NCI-H2107 (cell line): ENCODE measurements at places on chromosomes 6 and 20.

DNA sequence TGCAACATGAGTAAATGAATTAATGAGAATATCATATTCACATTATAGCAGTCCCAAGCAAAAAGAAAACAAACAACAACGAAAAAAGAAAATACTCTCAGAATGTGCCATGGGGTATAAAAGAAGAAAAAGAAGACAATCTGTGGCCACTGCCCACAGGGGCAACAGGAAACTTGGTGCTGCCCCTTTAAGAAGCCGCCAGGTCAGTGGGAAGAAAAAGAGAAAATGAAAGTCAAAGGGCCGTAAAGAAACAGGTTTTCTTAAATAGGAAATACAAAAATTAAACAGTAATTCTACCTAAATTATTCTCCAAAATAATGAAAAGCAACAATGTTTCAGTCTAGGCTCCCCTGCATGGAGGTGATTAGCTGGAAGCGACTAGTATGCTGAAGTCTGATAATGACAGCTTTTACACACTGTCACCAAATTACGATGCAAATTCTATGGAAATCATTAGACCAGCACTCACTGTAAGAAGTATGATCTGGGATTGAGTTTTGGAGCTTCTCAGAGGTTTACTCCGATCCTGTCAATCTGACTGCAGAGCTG is 23.6 kb downstream of the GMDS start:
- no peak for DNase-seq

- DNase-seq = no peak
Observed at GRCh38 chr6:111793711-111794111, 79.5 kb downstream of the FYN start.

- no peak for DNase-seq
Observed at GRCh38 chr6:44268095-44268628, 2.1 kb upstream of the TMEM151B start.

- no peak for DNase-seq
Observed at GRCh38 chr20:33162753-33163152, 5.2 kb upstream of the BPIFA2 start.

GRCh38 chr20:2145376-2145775 is 43.7 kb downstream of the STK35 start:
- no peak for DNase-seq

GRCh38 chr6:71474942-71475341 is 186.3 kb downstream of the OGFRL1 start:
- DNase-seq = no peak

DNA sequence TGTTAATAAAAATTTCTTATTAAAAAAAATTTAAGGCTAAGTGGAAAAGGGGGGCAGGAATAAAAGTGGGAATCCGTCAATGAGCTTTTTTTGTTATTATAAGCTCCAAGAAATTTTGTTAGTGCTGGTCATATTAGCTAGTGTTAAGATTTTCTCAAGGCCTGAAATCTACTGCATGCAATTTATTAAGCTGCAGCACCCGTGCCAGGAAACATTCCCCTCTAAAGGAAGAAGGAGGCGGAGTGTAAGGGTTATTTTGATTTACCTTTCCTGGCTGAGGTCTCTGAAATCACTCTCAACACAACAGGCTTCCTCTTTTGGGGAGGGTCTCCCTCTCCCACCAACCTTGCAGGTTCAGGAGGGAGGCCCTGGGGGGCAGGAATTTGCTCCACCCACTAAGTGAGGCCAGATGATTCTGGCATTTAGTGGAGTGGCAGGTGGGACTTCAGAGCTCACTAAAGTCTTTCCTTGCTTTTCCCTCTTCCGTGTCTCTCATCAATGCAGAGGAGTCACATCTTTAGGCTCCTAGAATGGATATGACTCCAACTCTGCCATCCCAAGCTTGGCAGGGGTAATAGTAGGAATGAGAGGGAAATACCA is 168.8 kb downstream of the BCAS1 start:
- no peak for DNase-seq

GRCh38 chr6:111703723-111704122 is 98.0 kb upstream of the TRAF3IP2 start:
- no peak for DNase-seq

DNA sequence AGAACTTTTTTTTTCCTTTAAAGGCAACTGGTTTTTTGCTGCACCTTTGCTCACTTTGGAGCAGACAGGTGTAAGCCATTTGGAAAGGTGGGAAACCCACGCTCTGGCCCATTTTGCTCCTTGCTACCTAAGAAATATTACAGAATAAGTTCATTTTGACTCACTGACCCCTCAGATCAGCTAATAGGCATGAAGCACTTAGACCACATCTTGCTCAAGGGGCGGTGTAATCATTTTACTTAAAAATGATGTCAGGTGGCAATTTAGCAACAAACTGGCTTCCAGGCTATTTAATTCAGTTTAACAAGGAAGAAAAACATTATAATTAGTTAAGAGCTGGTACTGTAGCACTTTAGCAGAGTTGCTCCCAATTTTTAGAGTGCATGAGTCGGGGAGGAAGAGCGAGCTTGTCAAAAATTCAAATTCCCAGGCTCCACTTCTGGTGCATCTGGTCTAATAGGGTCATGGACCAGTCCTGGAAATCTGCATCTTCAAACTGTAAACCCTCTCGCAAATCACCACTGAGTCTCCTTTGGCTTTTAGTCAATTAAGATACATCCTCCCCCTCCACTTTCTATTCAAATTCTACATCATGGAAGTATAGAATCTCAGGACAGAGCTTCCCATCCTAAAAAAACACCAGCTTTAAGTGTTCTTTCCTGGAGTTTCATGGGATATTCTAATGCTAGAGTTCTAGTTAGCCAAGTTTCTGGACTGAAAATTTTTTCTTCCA is 38.2 kb downstream of the JAG1 start:
- no peak for DNase-seq

DNA sequence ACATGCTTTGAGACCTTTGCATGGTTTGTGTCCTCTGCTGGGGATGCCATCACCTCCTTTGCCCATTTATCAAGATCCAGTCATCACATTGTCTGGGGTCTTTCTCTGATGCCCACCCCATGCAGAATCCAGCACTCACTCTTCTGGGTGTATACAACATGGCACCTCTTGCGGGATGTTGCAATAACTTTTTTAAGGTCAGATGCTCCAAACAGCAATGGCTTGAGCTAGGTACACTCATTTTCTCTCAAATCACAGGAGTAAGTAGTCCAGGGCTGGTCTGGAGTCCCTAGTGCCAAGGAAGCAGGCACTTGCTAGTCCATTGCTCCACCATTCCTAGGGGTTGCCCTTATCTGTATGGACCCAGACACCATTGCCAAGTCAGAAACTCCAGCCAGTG is 196.6 kb upstream of the KCNG1 start:
- DNase-seq = no peak

- DNase-seq = no peak
Observed at GRCh38 chr20:39939241-39939865, 749.7 kb downstream of the MAFB start.

DNA sequence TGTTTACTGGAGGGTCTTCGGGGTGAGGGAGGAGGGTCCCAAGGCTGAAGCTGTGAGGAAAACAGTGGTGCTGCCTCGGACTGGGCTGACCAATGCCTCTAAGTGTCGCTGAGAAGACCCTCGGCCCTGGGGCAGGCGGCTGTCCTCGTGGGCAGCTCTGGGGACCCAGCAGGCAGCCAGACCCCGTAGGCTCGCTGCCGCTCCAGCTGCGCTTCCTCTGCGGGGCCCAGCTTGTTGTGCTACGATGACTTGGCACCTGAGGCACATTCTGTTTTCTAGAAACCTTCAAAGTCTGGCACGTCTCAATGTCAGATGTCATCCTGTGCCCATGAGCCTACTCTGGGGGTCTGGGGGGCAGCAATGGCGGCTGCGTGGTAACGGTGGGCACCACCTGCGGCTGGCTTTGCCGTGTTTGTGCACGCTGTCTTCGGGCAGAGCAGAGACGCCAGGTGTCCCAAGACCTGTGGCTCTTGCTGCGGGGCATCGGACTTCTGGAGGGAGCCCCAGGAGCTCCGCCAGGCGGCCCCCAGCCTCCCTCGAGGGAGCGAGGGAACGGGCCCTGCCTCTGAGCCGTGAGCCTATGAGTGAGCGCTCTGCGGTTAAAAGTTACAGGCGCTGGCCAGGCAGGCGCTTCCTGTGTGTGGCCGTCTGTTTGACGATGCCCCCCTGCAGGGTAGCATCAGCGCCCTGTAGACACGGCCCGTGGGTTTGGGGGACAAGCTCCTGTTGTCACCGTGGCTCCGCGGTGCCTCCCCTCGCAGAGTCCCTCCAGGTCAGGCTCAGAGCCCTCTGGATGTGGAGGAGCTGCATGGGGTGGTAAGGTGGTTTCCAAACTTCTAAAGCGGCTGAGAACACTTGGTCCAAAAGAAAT is 6.8 kb downstream of the SLC17A9 start:
- no peak for DNase-seq

DNA sequence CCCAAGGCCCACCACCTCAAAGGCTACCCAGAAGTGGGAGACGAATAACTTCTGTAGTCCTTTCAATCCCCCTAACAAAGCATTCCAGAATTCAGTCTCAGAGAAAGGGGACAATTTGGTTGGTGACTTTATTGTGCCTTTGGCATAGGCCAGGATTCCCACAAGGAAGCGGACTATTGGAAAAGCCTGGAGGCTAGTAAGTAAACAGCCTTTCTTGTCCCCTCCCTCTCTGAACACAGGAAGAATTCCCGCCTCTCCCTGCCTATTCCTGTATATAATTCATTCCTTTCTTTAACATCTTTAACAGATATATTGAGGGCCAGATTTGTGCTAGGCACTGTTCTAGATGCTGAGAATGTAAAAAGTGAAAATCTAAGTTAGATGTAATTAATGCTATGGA is 36.1 kb downstream of the RNF8 start:
- DNase-seq = no peak

- no peak for DNase-seq
Observed at GRCh38 chr6:15254070-15254975, 8.5 kb downstream of the JARID2 start.

GRCh38 chr20:63554361-63555278 is 661 bp downstream of the FNDC11 start:
- no peak for DNase-seq

DNA sequence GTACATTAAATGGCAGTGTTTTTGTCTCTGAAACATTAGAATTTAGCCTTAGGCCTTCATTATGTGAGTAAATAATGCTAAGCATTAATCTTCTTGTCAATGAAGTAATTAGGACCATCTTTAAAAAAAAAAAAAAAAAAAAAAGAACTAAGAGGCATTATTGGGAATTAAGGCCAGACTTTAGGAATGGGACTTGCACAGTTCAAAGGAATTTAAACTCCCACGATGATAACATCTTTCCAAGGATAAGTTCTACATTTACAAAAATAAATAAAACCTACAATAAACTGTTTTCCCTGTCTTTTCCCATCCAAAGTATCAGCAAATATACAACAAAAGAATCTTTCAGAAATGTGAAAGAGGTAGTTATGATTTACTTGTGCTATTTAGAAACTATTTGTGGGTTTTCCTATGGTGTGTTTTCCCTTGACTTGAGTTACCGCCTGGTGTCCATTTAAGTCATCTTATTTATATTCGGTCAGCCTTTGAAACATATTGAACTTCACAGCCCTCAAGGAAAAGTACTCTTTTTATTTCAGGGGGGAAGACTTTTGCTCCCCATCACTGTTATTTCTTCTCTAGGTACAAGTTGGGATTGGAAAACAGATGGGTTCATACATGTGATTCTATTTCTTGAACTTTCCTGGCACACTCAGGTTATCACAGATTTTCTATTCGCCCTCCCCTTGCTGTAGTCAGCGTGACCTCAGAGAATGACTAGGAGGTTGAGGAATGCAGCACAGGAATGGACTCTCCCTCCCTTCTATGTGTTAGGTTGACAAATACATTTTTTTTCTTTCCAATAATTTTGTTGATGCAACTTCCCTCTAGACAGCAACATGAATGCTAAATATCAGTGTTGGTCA is 13.6 kb downstream of the STMND1 start:
- no peak for DNase-seq

DNA sequence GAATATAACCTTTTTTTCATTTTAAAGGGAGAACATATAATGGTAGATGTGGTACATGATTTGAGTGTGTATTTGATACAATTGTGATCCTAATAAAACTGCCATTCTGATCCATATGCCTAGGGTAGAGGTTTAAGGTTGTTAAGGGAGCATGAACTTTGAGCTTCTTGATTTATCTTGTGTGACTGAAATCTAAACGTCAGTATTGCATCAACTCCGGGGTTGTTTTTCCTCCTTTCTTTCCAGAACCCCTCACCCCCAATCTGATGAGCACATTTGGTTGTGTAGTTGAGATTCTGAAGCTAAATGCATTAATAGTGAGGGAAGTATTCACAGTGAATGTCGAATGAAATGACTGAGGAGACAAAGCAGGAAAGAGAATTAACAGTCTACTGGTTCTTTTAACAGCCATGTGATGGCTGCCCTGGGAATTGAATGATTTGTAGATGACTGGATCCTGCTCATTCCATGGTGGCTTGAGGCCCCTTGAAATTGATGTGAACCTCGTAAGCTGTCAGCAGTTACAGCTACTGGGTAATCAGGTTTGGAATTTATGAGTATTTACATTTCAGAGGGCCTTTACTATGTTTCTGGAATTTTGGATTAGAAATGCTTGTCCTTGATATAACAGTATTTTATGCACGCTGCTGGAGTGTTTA is 44.8 kb downstream of the FARS2 start:
- no peak for DNase-seq

- peak; percentile 44 for DNase-seq
Observed at GRCh38 chr20:2508631-2509467, at the start of gene ZNF343. ZNF343 (minus strand) TSS chr20:2508915; CDS start chr20:2493895, 15,020 bp downstream.

GRCh38 chr6:2476376-2476775 is 231.0 kb upstream of the GMDS start:
- no peak for DNase-seq

- DNase-seq = no peak
Observed at GRCh38 chr6:50602292-50602691, 111.0 kb upstream of the TFAP2D start.

- DNase-seq = no peak
Observed at GRCh38 chr6:118724211-118724610, 72.8 kb upstream of the CEP85L start.

DNA sequence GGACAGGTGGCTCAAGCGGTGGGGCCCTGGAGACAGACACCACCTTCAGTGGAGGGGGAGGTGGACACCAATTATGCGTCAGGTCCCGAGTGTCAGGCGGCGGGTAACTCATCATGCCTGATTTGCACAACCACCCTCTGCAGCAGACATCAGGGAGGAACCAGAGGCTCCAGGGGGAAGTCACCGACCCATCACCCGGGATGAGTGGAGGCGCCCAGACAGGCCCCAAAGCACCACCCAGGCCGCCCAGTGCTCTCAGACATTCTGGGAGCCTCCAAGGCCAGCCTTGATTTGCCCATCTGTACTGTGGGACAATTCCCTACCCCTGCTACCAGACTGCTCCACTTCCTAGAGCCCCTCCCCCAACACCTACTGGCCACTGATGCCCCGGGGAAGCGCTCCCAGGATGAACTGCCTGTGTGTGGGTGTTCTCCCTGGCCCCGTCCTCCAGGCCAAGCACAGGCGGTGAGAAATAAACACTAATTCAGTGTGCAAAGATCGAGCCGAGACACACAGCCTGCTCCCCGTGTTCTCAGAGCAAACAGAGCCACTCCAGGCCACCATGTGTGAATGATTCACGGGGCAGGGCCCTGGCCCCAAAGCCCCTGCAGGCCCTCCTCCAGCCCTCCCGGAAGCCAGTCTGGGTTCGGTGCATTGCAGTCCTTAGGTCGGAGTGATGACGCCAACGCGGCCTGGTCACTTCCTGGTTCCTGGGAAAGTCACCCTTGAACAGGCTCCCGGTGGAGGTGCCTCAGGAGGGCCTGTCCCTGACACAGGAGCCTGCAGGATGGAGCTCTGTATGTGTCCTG is 107.2 kb downstream of the ASXL1 start:
- DNase-seq = no peak

- DNase-seq = no peak
Observed at GRCh38 chr6:136508725-136509392, 41.4 kb downstream of the MAP7 start.
